ENCODE measurements at places on chromosomes 5 and 9. TPM values are rescaled to one million over a fixed set of nuclear protein-coding genes. Genes with fewer than 3 reads are reported as not detected.

DNA sequence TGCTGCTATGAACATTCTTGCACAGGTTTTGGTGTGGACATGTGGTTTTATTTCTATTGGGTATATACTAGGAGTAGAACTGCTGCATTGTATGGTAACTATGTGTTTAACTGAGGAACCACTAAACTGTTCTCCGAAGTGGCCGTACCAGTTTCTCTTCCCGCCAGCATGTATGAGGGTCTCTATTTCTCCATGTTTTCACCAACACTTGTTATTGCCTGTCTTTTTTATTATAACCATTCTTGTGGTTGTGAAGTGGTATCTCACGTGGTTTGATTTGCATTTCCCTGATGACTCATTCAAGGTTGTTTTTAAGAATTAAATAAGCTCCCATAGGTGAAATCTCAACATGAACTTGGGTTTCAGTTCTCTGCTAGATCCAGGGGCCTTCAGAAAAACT is 19.4 kb downstream of the PDE8B start:
- no peak overlapping the region for H3K4me3 ChIP-seq
- no peak overlapping the region for H3K27ac ChIP-seq
- no peaks in the 10 kb centered on the region for H3K36me3 ChIP-seq
- no peaks in the 10 kb centered on the region for H3K27me3 ChIP-seq
- no peak for DNase-seq

DNA sequence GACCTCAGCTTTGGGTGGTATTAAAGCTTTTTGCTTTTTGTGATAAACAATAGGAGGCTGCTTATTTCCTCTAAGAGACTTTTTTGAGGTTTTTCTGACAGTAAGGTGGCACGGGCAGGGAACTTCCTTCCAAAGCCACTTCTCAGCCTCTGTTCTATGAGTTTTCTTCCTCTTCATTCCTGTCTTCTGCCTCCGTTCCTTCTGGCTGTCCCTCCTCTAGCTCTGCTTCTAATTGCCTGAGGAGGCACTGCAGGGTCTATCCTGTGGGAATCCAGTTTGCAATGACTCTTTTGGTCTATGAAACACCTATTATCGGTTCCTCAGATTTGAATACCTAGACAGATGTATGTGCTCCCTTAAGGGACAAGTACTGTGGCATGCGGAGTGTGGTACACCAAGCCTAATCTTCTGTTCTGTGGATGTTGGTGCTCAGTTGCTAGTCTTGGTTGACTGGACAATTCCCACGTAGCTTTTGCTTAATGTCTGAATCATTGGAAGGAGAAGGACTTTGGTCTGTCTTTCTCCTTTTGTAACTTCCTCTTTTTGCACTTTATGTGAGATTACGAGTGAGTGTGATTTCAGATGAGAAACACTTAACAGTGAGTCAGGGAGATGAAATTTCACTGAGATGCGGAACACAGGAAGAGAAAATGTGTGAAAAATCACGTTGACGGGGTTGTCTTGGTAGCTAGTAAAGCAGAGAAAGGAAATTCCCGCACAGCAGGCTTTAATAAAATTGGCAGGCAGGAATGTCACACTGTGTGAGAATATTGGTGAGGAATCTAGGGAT is 305.2 kb downstream of the EFNA5 start:
- H3K36me3 ChIP-seq = no peaks in the 10 kb centered on the region
- no peak overlapping the region for H3K27ac ChIP-seq
- no peak overlapping the region for H3K4me3 ChIP-seq
- no peak for DNase-seq
- H3K27me3 ChIP-seq = no peaks in the 10 kb centered on the region

DNA sequence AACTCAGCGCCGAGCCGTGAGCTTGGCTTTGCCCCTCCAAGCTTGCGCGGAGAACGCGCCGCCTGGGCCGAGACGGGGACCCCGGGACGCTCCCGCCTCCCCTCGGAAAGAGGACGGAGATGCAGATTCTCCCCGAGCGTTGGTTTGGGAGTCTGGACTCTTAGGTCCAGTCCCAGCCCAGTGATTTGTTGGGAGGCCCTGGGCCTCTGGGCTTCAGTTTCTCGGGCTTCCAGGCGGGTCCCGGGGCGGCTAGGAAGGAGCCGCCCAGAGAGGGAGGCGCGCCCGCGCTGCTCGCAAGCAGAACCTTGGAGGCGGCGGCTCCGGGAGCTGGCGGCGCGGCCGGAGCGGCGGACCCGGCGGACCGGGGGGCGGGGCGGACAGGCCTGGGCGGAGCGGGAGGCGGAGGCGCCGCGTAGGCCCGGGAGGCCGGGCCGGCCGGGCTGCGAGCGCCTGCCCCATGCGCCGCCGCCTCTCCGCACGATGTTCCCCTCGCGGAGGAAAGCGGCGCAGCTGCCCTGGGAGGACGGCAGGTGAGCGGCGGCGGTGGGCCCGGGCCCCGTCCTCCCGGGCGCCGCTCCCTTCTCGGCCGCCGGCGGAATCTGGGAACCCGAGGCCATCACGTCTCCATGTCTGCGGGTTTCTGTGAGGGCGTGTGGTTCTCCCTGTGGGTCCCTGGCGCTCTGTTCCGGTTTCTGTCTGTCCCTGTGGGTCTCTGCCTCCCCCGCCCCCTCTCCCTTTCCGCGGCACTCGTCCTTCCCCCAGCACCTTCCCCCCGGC is at the start of gene B4GALT7:
Gene B4GALT7, plus strand, starts transcription at position 402 of the 777 bp plus-strand sequence. Its CDS starts 79 bp downstream, at position 481.
- peaks cover 10% of the 10 kb centered on the region for H3K4me1 ChIP-seq
- H3K4me3 ChIP-seq = peak within 1 kb of the TSS; percentile 60
- peak; percentile 80 for DNase-seq
- H3K36me3 ChIP-seq = peaks cover 3% of the 10 kb centered on the region
- H3K27ac ChIP-seq = peak within 1 kb of the TSS; percentile 72

GRCh38 chr5:173727839-173728778 is 111.7 kb upstream of the BOD1 start:
- H3K36me3 ChIP-seq = no peaks in the 10 kb centered on the region
- DNase-seq = no peak
- H3K4me1 ChIP-seq = peaks cover 21% of the 10 kb centered on the region

CCDC171 gene
- 1.1 TPM for total RNA-seq

NFIB gene
- total RNA-seq = 0.61 TPM

FRMPD1 gene
- not detected for total RNA-seq

Measured in Caco-2 (cell line).